ENCODE measurements at places on chromosomes 12 and 14.

DNA sequence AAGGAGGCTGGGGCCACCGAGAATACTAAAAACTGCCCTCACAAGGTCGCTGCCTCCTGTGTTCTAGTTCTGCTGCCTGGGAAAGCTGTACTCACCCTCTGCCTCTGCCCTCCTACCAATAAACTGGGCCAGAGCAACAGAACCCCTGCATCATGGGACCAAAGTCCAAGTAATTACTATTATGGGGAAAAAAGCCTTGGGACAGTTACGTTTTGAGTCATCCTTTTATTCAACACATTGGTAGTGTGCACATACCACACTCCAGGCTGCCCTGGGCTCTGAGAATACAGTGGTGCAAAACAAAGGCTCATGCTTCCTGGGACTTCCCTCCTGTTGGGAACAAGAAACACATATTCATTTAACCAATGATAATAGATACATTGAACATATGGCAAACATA lies 49.0 kb downstream of the CACNA1C start:
- DNase-seq, result no peak

GRCh38 chr12:53596920-53597363 lies 29.2 kb downstream of the ATF7 start:
- DNase-seq, result no peak

DNA sequence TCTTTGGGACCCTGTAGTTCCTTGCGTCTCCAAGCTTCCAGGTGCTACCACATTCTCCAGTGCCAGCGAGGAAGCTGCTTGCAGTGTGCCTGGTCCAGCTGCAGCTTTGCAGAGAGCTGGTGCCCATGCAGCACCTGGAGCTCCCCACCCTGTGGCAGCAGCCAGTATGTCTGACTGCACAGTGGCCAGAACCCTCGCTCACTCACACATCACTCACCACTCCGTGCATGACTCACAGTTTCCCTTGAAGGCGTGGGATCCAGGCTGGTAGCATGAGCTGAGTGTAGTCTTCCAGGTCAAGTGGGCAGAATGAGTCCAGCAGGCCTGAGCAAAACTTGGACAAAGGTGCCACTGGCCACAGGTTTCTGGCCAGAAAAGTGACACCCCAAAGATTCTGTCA lies 33.6 kb downstream of the SDR9C7 start:
- DNase-seq, result no peak

- DNase-seq, result peak; percentile 93
Observed at GRCh38 chr12:124917135-124917840, 2.8 kb upstream of the UBC start.

DNA sequence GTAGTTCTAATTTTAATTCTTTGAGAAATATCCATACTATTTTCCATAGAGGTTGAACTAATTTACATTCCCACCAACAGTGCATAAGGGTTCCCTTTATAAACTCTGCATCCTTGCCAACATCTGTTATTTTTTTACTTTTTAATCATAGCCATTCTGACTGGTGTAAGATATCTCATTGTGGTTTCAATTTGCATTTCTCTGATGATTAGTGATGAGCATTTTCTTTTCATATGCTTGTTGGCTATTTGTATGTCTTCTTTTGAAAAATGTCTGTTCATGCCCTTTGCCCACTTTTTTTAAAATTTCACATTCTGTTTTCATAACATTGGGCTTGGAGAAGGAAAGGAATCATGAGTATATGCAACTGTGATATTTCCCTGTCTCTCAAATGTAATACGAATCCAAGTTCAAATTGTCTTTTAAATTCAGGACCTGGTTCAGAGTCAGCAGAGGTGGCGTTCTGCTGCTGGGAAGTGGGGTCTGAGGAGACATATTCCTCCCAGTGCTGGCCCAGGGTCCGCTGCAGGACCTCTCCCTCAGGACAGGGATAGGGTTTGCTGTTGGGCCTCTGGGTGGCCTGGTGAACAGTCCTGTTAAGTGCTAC lies 81.2 kb upstream of the ETV6 start:
- no peak for DNase-seq

DNA sequence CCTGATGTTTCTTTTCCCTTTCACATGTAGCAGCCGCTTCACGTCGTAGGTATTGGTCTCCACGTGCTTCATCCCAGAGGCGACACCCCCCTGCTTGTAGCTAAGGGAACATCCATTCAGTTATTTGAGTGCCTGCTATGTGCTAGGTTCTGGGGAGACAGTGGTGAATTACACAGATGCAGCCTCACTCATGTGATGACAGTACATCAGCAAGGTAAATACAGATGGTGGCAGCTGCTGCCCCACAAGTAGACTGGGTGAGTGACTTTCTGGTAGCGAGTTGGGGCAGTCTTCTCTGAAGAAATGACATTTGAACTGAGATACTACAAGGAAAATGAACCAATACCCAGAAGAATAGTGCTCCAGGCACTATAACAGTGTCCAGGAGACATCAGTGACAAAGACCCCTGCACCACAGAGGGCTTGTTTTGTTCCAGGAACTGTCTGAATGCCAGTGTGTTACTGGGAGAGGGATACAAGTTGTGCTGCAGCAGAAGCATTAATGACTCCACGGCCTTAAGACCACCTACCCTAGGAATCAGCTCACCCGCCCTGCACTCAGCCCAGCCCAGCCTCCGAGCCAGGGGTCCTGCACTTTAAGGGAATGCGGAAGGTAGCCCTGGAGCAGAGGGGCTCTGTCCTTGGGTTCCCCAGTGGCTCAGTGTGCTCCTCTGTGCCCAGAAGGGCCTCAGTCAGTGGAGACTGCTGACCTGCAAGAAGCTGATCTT lies 7.3 kb downstream of the AVIL start:
- no peak for DNase-seq

GRCh38 chr14:54845641-54846040 lies 57.0 kb downstream of the GCH1 start:
- DNase-seq, result no peak

DNA sequence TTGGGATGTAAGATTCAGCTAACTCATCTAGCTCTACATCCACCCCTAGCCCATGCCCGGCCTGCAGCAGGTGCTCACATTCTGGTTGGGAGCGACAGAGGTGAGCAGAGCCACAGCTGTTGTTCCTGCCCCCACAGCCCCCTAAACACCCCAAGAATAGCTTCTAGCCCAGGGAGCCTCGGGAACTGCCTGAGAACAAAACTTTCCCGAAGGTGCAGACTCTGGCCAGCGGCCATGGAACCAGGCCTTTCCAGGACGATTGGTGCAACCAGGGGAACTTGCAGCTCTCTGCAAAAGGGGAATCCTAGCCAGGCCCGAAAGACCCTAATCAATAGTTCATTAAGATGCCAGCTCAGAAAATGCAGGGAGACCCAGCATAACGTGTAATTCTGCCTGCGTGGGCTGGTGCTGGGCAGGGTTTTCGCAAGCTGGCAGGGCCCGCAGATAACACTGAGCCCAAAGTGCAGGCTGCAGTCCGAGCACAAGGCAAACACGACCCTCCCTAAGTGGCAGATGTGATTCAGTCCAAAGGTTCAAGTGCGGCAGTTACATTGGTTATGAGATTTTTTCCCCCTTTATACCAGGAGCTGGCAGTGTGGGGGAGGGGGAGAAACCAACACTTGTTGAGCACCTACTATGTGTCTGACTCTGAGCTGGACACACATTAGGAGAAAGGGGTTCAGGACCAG lies 122.5 kb upstream of the MAP1LC3B2 start:
- no peak for DNase-seq

DNA sequence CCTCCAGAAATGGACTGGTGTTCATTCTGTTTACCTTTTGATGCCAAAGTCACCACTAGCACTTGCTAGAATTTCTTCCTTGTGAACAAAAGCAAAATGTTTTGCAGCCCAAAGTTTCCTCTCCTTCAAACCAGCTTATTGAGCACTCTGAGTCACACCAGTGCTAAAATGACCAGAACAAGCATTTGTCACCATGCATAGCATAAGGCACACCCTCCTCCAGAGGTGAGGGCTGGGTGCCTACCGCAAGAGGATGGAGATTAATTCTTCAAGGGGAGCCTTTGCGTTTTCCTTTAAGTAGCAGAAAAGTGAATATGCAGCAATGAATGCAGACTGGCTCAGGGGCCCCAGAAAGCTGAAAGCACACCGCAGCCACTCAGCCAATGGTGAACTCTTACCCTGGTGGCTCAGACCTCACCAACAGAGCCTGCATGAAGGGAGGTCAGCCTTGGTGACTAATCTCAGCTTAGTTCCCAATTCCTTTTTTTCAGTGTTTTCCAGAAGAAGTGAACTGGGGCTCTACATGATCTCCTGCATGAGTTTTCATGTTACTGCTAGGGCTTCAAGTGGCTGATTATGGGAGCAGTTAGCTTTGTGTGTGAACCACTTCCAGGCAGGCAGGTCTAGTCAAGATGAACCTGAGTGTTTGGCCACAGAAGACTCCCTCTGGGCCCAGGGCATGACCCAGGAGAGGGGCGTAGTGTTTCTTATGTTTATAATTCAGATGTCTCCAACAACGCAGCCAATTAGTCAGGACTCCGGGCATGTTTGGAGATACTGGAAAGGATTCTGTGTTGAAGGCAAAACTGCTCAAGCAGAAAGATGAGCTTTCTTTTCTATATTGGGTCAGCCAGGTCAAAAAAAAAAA lies 96.3 kb downstream of the PAX9 start:
- DNase-seq, result no peak

Data from activated naive CD4-positive, alpha-beta T cell treated with Interleukin-2 at 50 U/mL for 16 hours (primary cell).